ENCODE measurements at places on chromosomes 13 and 19.

DNA sequence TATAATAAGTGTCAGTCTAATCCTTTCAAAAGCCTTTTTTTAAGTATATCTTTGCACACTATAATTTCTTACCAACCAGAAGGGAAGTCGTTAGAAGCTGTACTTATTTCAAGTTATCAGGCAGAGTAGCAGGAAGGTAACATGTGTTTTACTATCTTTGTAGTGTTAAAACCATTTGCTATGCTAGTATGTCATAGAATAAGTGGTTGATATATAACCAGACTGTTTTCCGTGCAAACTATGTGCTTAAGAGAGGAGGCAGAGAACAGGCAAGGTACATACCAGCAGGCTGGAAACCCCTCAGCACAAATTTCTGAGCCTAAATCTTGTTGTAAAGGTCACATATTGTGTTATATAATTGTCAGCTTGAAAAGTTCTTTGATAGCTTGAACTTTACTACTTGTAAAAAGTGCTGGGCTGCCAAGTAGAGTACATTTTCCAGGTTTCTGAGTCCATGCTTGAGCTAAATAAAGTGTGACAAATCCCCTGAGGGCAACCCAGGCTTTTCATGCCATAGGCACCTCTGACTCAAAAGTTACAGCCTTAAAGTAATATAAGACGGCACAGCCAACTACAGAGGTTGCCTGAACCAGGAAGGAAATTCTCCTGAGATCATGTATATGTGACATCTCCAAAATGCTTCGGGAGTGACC is 1297.4 kb downstream of the PCDH9 start:
- DNase-seq = no peak

DNA sequence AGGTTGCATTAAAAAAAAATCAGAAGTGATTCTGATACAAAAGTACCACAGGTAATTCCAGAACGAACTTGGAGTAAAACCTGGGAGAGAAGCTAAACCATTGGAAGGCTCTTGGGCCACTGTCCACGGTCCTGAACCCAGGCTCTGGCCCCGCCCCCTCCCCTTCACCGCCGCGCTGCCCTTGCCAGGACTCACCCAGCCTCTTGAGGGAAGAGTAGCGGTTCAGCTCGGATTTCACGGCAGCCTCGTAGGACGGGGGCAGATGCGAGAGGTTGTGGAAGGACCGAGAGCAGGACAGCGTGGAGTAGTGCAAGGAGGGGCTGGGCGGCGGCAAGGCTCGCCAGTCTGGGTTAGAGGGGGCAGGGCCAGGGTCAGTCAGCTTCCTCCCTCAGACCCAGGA is 5.7 kb downstream of the SHISA7 start:
- DNase-seq = no peak

GRCh38 chr13:23620211-23620610 is 50.0 kb downstream of the TNFRSF19 start:
- no peak for DNase-seq

DNA sequence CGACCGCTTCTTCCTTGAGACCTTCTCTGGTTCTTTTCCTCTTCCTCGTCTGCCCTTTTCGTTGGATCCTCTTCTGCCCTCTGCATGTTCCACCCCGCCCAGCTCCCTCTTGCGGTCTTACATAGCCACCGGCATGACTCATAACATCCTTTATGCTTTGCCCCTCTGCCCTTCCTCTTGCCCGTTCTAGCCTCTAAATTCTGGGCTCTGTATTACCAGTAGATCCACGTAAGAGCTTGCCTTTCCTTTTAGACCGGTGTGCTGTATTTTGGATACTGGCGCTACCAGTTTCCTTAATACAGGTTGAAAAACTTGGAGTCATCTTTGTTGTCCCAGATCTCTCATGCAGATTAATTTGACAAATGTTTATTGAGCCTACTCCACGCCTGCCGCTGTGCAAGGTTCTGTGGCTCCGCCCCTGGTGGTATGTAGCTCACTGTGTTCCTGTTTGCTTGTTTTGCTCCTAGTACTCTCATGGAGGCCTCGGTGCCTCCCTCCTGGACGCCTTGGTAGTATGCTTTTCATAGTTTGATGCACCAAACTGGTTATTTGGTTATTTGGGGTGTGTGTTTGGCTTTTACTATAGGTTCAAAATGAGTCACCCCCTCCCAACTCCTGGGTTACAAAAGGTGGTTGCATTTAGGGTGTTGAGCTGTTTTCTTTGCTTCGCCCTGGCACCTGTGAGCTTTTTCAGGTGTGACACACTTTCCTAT is 1.7 kb downstream of the GTF3A start:
- peak; percentile 84 for DNase-seq

DNA sequence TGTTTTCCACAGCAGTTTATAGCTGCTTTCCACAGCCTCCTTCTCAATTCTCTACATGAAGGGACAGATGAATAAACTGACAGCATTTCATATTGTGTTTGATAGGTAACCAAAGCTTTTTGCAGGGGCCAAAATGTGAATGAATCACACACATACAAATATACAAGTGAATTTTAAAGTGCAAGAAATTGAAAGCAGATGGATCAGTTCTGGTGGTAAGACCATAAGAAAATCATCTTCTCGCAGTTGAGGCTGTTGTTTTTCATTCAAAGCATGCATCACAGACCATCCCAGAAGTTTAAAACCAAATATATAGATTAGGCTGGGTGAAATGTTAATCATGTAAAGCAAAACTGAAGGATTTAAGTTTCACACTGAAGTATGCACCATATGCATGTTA is 1569.4 kb downstream of the PCDH9 start:
- DNase-seq = no peak

GRCh38 chr13:33454844-33455705 is 169.5 kb upstream of the STARD13 start:
- DNase-seq = no peak

- DNase-seq = peak; percentile 87
Measured at GRCh38 chr19:2328401-2329148, at the start of the genes LSM7 and SPPL2B. Gene LSM7 (minus strand): TSS chr19:2328586. CDS start chr19:2328566, 20 bp downstream. Gene SPPL2B (plus strand): TSS chr19:2328684. CDS start chr19:2328710, 26 bp downstream.

DNA sequence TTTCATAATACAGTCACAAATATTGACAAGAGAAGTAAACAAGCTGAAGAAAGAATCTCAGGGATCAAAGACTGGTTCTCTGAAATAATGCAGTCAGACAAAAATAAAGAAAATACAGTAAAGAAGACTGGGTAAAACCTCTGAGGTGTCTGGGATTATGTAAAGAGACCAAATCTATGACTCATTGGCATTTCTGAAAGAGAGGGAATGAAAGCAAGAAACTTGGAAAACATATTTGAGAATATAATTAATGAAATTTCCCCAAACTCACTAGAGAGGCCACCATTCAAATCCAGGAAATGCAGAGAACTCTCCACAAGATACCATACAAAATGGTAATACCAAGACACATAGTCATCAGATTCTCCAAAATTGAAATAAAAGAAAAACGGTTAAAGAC is 53.0 kb upstream of the GPC6 start:
- DNase-seq = no peak

GRCh38 chr19:51664997-51665396 is 18.4 kb upstream of the SIGLEC14 start:
- no peak for DNase-seq

- peak; percentile 23 for DNase-seq
Measured at GRCh38 chr19:41998246-41999020, 4.4 kb upstream of the ATP1A3 start.

GRCh38 chr13:64765636-64766035 is 2464.5 kb downstream of the PCDH9 start:
- DNase-seq = no peak

DNA sequence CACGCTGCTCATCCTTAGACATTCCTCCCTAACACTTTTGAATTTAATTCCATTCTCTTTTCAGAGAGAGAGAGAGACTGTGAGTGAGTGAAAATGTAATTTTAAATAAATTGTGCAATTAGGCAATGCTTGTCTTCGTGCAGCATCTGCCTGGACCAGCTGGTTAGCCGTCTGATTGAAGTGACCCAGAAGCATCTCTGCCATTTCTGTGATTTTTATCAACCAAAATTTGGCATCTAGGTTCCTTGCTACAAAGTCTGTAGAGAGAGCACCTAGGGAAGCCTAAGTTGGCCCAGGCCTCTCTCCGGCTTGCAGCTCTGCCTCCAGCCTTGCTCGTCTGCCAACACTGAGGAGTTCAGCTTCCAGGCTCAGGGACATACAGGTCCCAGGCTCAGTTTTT is 138.6 kb upstream of the GPR12 start:
- DNase-seq = no peak

DNA sequence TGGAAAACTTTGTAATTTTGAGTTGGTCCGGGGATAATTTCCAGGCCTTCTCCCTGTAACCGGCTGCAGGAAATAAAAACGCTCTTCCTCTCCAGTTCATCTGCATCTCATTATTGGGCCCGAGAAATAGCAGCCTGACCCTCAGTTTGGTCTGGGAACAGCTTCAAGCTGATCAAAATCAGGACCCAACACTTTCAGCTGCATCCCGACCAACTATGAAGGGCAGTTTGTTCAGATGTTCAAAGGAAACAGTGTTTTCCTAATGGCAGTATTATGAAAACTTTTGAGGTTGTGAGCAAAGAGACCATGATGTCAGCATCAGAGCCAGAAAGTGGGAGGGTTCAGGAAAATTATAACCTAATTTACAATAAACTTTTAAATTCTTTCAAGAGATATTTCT is 35.7 kb downstream of the STK24 start:
- DNase-seq = no peak

DNA sequence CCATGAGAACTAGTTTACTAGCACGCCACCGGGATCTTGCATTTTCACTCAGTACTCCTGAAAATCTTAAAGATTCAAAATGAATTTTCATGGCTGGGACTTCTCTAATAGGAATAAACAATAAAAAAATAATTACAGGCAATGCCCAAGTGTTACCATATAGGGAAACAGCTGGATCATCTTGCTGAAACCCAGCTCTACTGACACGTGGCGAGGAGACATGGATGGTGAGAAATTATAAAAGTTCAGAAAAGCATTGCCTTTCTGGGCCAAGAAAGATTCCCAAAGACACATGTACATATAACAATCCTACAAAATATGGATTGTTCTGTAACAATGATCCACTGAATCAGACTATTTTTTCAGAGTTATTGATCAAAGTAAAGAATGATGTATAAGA is 209.3 kb downstream of the RGCC start:
- no peak for DNase-seq

DNA sequence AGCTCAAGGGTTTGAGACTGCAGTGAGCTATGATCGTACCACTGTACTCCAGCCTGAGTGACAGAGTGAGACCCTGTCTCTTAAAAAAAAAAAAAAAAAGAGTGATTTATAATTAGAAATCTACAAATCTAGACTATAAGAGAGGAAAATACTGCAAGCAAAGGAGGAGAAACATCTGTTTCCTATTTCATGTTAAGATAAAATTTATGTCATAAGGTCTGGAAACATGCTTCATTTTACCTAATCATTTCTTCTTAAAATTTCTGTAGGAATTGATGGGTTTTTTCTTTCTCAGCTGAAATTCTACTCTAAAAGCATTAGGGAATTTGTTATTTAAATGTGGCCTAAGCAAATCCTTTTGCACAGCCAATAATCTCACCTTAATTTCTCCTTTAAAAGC is 53.2 kb downstream of the C13orf42 start:
- DNase-seq = no peak

DNA sequence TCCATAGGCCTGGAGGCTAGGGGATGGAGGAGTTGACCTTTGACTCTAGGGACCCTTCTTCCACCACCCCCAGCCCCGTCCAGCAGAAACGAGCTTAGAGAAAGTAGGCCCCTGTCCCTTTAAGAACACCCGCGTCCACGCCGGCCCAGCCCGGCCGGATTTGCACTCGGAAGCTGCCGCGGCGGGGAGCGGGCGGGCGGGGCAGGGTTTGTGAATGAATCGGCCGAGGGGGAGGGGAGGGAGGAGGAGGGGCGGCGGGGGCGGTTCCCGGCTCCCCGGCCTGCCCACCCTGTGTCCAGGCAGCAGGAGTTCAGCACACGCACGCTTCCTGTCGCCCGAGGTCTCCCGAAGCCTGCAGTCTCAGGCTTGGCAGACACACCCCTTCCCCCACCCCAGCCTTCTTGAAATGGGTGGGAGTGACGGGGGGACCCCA is 1.5 kb downstream of the UNC13A start:
- DNase-seq = no peak

DNA sequence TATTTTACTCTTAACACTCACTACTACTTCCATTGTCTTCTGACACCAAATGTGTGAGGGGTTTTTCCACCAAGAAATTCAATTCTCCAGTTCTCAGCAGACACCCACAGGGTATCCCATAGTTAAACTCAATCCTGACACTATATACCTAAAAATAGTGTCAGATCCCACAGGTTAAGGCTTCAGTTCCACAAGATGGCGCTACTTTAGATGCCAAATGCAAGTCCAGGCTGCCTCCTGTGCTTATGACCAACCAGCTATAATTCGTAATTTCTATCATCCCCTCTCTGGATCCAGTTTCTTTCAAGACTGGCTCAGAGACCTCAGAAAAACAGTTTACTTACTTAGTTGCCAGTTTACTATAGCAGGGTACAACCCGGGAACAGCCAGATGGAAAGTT is 1146.2 kb upstream of the SPRY2 start:
- no peak for DNase-seq

DNA sequence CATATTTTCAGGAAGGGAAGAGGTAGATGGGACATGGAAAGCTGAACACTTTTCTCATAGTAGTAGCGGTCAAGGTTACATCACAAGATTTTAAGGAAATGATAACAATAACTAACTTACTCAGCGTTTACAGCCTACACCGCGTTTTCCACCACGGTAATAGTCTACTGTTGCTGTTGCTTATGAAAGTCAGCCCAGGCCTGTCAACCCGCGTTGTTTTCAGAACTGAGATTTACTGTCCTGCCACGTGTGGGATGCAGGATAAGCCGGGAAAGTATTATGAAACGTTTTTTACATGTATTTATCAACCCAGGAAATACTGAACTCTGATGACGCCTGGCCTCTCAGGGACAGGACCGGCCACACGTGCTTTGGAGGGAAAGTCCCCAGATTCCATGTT is 36.0 kb upstream of the LAMP1 start:
- peak; percentile 85 for DNase-seq

GRCh38 chr19:12985049-12985776 is 10.1 kb upstream of the NFIX start:
- DNase-seq = no peak

DNA sequence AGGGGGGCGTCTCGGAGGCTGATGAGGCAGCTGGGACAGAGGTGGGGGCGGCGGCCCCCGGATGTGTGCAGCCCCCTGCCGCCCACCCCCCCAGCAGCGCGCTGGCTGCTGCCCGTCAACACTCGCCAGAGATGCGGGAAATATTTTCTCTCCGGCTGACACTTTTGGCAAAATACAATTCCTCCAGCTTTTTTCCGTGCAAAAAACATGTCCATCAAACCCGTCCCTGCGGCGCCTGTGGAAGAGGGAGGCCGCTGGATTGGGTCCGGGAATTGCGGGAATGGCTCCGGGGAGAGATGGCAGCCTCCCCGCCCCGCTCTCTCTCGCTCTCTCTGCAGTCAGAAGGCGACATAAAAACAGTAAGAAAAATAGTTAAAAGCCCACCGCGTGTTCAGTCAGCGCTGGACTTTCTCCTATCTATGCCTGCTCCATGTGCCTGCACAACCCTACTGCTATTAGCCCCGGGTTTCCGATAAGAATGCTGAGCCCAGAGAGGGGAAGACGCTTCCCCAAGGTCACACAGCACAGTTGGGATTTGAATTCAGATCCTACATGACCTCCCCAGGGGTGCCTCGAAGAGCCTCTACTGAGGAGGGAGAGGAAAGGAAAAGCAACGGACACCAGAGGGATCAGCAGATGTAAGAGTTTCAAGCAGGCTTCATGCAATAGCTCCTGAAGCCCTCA is 23.2 kb downstream of the ZNRF4 start:
- DNase-seq = no peak

Measured in inflammatory macrophage treated with lipopolysaccharide for 1 hour (primary cell).